Activated T-cell treated with anti-CD3 and anti-CD28 coated beads, Interleukin-2, amount 50 U/mL, for 4 hours (primary cell): ENCODE measurements at places on chromosomes 2 and 18. TPM values are rescaled to one million over a fixed set of nuclear protein-coding genes. Genes with fewer than 3 reads are reported as not detected.

- no peak for DNase-seq
Measured at GRCh38 chr2:128363934-128364361, 45.3 kb upstream of the HS6ST1 start.

DNA sequence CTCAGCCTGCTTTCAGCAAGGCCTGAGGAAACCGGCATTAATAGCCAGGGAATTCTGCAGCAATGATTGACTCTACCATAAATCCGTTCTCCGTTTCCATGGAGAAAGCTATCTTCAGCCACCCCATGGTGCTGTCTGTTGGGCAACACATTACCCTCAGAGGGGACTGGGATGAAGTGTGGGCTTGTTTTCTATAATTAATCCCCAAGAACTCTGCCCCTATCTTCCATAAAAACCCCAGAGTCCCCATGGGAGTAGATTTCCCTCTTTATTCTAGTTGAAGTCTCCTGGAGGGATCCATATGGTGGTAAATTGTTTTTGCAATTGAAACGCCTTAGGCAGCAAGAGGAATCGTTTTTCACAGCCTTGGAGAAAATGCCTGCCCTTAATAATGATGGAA lies 9.2 kb downstream of the G6PC2 start:
- DNase-seq: no peak

RNASEH1 gene
- 36.7 TPM for total RNA-seq

USP40 gene
- total RNA-seq: 11.5 TPM

- no peak for DNase-seq
Measured at GRCh38 chr2:144876013-144876412, 356.1 kb upstream of the ZEB2 start.

DNA sequence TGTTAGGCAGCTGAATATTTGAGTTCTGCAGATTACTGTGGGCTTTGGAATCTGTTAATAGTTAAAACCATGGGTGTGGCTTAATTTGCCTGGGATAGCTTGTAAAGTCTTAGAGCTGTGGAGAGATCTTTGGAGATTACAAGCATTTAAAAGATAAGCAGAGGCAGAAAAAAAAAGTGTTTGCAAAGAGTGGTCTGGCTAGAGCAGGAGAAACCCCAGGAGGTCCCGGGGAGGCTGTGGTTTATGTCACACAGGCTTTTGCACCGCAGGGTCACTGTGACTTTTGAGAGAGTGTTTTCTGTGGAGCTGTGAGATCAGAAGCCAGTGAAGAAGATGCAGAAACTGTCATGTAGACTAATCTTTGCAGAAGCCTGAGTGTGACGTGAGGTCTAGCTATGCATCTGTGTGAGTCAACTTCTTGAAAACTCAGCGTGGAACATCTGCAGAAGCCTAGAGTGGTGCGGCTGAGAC lies 49.0 kb downstream of the SETBP1 start:
- peak; percentile 13 for DNase-seq

GRCh38 chr2:173355866-173356508 lies 1.3 kb downstream of the CDCA7 start:
- no peak for DNase-seq

GRCh38 chr2:128506534-128506933 lies 187.9 kb upstream of the HS6ST1 start:
- DNase-seq: no peak

DNA sequence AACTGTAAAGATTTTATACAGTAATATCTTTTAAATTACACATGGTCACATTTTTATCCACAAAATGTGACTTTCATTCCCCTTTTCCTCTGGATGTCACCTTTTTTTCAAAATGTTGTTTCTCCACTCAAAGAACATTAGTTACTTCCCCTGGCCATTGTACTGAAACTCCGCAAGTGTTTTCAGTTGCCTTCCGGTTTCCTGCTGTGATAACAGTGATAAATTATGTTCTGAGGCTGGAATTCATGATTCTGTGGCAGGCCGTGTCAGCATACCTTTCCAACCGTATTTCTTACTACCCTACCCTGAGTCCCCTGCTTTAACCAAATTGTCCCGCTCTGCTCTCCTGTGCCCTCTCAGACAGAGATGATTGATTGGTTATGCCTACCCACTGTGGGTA lies 53.5 kb downstream of the MGAT5 start:
- no peak for DNase-seq

DAW1 gene
- not detected for total RNA-seq

FBXO48 gene
- 0.66 TPM for total RNA-seq

SCG2 gene
- total RNA-seq: not detected

TLX2 gene
- not detected for total RNA-seq

DNA sequence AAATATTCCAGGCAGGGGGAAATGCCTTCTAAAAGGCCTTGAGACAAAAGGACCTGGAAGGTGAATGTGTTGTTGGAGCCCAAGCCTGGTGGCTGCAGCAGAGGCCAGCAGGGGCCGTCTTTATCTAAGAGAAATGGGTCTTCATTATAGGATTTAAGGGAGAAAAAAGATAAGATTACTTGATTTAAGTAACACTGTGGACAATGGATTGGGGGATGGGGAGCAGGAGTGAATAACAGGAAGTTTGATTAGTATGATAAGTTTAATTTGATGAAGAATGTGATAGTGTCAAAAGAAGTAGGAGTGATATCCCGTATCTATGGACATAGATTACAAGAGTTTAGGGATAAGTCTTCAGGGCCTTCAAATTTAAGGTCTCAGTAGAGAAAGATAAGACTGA lies 64.2 kb downstream of the WDR75 start:
- DNase-seq: no peak

- DNase-seq: no peak
Measured at GRCh38 chr18:58104096-58104495, 60.1 kb downstream of the NEDD4L start.

DNA sequence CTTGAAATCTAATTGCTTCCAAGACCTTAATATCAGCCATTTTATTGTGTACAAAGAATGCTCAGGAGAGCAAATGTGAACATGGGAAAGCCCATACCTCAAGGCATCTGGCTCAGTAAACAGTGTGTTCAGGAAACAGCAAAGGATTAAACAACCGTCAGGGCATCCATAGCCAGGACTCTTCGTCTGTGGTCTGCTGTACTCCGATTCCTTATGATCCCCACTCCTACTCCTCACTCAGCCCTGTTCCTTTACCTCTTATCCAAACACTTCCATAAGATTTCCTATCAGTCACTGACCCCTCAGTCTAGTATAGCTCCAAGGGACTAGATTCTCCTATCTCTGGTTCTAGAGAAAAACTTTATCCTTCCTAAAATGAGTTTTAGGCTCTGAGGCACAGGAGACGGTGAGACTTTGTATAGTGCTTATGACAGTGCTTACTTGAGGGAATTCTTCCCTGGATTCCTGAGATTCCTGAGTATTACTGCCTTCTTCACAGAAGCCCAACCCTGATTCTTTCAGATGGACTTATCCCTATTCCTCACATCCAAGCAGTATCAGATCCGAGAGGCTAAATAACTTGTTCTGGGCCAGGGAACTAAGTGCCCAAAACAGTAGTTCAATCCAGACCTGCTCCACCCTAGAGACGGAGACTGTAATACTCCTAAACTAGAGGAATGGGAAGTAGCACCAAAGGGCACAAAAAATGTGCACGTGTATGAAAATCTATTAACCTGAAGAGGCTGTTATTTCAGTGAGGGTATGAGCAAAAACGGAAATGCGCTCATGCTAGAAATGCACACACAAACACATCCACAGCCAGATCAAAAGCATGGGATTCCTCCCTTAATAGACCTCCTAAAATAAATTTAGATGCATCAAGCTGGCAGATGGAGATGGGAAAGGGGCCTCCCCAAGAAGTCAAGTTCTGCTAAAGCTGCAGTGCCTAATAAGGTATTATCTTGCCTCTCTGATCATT lies 42.1 kb upstream of the SIGLEC15 start:
- DNase-seq: no peak

SKOR2 gene
- total RNA-seq: not detected

- no peak for DNase-seq
Measured at GRCh38 chr18:74539289-74539688, 5.0 kb downstream of the CNDP1 start.

CCDC138 gene
- total RNA-seq: 14.4 TPM

DNA sequence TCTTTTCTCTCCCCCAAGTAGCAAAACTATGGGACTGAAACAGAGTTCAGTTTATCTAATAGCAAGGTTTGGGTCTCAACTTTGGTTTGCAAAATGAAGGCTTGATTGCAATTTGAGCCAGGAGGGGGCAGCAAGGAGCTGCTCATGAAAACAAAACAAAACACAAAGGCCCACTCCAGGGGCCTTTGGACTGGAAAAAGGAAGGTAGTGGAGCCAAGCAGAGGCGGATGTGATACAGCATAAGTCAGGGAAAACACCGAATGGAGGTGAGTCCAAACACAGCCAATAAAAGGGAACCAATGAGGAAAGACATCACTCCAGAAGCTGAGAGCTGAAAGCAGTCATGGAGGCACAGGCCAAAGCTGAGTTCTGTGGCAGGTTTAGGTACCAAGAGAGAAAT lies 799.7 kb upstream of the ACVR2A start:
- peak; percentile 23 for DNase-seq

DNA sequence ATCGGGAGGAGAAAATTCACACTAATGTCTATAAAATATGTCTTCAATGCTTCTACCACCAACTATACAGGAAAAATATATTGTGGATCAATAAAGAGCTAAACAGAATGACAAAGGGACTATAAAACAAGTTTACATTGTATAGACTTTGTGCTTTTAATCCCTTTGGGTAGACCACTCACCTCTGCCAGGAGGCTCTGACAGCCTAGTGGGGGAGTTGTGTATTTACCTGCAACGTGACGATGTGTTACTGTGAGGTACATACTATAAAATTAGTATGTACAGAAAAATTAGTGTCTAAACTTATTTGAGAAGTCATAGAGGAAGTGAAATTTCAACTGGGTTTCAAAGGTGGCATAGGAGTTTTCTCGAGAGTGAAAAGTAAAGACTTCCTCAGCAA lies 243.3 kb upstream of the REG3G start:
- DNase-seq: no peak

EVX2 gene
- not detected for total RNA-seq

GRCh38 chr2:134692499-134692898 lies 26.3 kb downstream of the TMEM163 start:
- no peak for DNase-seq

GRCh38 chr2:65096948-65097347 lies 33.0 kb downstream of the RAB1A start:
- DNase-seq: no peak

NEB gene
- total RNA-seq: 0.46 TPM

DNA sequence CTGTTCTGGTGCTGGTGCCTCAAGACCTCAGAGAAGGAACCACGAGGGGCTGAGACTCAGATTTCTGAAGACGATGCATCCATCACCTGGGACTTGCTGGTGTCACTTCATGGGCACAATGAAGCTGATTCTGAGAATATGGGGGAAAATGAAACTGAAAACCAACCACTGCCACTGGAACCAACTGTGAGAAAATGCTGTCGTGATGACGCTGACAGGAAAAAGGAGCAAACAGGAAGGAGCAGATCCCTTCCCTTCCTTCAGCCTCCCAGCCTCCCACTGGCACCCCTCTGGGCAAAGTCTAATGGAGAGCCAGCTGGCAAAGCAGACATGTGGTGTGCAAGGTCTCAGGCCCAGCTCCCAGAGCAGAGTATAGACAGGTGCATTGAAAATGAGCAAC lies 109.7 kb downstream of the FOXI3 start:
- no peak for DNase-seq
